Glomerular endothelial cell (primary cell): ENCODE measurements at places on chromosomes 5 and 9.
A peak's percentile ranks its signal among the peaks of the same experiment; 100 is the strongest.

DNA sequence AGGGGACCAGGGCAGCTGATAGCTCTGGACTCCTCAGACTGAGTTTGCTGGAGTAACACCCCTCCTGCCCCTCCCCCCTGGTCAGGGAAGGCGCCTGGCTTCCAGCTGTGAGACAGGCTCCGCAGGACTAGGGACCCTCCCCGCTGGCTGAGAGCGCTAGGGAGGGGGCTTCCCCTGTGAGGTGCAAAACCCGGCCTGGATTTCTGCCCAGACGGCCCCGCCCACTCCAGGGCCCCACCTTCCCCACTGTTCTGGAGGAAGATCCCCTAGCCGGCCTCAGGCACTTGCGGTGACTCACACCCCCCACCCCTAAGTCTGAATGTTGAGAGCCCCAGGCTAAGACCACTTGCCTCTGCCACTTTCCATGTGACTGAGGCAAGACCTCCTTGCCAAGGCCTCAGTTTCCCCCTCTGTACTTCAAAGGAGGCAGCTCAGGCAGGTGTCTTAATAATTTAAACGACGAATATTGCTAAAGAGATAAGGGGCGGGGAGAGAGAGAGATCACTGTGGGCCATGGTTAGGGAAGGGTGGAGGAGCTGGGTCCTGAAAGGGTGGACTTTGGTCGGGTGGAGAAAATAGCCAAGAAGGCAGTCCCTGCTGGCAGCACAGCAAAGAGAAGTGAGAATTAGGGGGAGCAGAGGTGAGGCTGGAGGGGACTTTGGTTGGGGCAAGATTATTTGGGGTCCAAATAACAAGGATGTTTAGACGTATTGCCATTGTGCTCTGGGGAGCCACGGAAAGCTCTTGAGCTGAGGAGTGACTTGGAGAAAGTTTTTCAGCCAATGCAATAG is 1.0 kb upstream of the DAB2IP start:
- DNase-seq = no peak

- DNase-seq = no peak
These were observed 27.5 kb upstream of the VPS13A start for GRCh38 chr9:77149879-77150278.

DNA sequence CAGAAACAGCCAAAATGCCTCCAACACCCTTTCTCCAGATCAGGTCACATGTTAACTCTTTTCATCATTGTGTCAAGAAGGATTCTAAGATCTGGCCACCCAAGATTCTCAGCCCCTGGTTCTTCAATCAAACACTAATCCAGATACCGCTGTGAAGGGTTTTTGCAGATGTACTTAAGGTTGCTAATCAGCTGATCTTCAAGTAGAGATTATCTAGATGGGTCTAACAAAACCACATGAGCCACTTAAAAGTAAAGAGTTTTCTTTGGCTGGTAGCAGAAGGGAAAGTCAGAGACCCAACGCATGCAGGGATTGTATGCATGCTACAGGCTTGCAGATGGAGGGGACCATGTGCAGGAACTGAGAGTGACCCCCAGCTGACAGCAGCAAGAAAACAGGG is 267.9 kb downstream of the CDK5RAP2 start:
- DNase-seq = no peak

GRCh38 chr9:115482747-115483146 is 364.8 kb upstream of the TNC start:
- DNase-seq = no peak

- no peak for DNase-seq
These were observed 33.7 kb downstream of the ABITRAM start for GRCh38 chr9:108967916-108968315.

- DNase-seq = no peak
These were observed 213.7 kb upstream of the MAP3K1 start for GRCh38 chr5:56601641-56602071.

GRCh38 chr9:121048618-121049017 is 1.5 kb downstream of the C5 start:
- DNase-seq = no peak

GRCh38 chr9:13386935-13387733 is 107.6 kb upstream of the MPDZ start:
- no peak for DNase-seq

DNA sequence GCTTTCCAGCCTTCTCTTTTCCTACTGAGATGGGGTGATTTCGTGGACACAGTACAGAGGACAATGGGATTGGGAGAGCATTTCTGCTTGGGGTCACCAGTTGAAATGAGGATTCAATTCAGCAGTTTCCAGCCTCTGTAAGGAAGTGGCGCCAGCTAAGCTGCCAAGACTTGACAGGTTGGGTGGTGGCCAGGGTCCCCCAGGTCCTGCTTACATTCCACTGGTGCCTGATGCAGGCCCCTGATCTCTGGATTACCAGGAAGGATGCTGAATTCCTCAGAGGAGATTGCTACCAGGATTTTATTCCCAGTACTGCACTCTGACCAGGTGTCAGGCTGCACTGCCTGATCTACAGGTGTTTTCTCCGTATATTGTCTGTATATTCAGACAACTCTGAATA is 119.7 kb downstream of the PSD2 start:
- no peak for DNase-seq

DNA sequence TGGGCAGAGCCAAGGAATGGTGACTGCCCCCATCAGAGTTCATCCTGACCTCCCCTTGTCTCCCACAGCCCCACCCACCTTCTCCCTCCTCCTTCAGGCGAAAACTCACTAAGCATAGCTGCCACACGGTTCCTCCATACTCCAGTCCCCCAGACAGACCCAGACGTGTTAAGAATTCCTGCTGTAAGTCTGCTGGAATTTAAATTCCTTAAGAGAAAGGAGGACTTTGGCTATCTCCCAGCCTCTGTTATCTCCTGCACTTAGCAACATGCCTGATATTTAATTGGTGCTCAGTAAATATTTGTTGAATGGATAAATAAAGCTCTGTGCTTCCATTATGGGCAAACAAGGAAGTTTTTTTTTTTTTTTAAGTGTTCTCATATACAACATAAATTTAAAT is 213.7 kb downstream of the RFK start:
- no peak for DNase-seq

GRCh38 chr5:173923218-173924095 is 35.3 kb downstream of the CPEB4 start:
- no peak for DNase-seq

GRCh38 chr5:102295534-102296177 is 428 bp downstream of the SLCO4C1 start:
- DNase-seq = no peak

GRCh38 chr9:13513716-13514444 is 234.4 kb upstream of the MPDZ start:
- no peak for DNase-seq

GRCh38 chr5:159864885-159865691 is 51.2 kb upstream of the ADRA1B start:
- no peak for DNase-seq

- no peak for DNase-seq
These were observed 18.3 kb downstream of the RFX3 start for GRCh38 chr9:3507395-3508077.

GRCh38 chr5:169106911-169107706 is 193.8 kb downstream of the SLIT3 start:
- DNase-seq = no peak

DNA sequence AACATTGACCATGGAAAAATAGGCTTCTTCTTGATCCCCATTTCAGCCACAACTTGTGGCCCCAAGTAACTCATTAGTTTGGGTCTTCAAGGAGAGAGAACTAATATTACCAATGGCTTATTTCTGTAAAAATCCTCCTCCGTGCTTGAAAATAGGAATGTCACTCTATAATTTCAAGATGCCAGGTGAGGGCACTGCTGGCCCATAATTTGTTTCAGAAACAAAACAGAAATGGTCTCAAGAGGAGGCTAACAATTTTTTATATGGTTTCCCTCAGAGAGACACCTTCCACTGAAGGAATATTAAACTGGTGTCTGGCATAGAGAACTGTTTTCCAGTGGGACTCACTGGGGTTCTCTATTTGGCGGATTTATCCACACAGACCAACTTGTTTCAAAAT is 437.0 kb upstream of the TRPC7 start:
- peak; percentile 4 for DNase-seq

- DNase-seq = no peak
These were observed 223.3 kb downstream of the MEF2C start for GRCh38 chr5:88659529-88660263.

- DNase-seq = no peak
These were observed 13.4 kb downstream of the SLC44A1 start for GRCh38 chr9:105257809-105258208.

GRCh38 chr9:127124111-127124531 is 1.7 kb upstream of the ANGPTL2 start:
- DNase-seq = no peak

GRCh38 chr5:94793113-94793815 is 174.8 kb downstream of the SLF1 start:
- peak; percentile 14 for DNase-seq

GRCh38 chr5:97019435-97020117 is 83.7 kb downstream of the LNPEP start:
- no peak for DNase-seq

DNA sequence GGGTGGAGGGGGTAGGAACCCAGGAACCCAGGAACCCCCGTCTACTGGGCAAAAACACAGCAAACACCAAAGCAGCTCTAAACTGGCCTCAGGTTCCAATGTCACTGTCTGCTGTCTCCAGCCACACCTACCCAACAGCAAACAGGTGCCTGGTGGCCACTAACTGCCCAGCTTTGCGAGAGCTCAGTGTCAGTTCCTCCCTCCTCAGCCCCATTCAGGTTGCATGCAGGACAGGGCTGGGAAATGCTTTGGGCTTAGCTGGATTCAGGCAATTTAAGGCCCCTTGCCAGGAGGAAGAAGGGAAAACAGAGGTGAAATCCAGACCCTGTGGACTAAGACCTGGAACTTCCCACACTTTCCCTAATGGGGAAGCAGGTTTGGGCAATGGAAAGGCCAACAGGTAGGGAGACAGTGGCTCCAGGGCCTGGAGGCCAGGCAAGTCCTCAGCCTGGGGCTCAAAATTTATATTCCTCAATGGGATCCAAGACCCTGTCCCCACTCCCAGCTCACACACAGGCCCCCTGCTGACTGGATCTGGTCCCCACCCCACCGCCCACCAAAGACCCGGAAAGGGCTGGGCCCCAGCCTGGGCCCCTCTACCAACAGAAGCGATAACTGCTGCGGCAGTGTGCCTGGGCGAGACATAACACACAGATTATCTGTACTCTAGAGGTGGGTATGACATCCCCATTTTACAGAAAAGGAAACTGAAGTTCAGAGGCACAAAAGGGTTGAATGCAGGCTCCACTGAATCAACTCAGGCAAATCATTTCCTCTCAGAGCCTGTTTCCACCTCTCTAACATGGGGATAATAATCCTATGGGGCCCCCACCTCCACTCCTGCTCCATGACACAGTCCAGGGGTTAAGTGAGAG is 3.5 kb downstream of the EEIG1 start:
- DNase-seq = no peak

DNA sequence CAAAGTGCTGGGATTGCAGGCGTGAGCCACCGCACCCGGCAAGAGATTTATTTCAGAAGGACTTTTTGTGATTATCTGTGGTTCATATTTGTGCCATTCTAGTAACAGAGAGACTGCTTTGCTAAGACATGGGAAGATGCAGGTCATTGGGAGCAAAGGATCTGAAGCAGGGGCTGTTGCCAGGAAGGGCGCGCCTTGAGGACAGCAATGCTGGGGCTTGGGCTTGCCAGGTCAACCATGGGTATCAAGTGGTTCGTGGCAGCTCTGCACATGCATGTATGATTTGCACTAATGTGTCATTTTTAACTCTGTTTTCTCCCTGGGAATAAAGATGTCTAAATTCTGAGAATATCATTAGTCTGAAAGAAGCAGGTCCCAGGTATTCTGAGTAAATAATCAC is 17.0 kb downstream of the ADAMTS2 start:
- DNase-seq = no peak

DNA sequence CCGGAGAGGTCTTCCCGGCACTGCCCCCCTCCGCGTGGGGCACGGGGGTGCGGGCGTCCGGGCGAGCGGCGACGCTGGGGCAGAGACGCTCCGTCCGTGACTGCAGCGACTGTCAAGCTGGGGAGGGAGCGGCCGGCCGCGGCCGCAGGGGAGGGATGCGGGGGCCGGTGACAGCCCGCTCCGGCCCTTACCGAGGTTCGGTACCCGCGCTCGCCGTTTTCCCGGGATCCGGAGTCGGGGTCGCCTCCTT is 400 bp downstream of the KDM4C start:
- DNase-seq = no peak

- DNase-seq = no peak
These were observed 23.5 kb downstream of the FAM163B start for GRCh38 chr9:133585481-133586351.

- DNase-seq = no peak
These were observed 116.6 kb downstream of the KLHL3 start for GRCh38 chr5:137619191-137619870.

DNA sequence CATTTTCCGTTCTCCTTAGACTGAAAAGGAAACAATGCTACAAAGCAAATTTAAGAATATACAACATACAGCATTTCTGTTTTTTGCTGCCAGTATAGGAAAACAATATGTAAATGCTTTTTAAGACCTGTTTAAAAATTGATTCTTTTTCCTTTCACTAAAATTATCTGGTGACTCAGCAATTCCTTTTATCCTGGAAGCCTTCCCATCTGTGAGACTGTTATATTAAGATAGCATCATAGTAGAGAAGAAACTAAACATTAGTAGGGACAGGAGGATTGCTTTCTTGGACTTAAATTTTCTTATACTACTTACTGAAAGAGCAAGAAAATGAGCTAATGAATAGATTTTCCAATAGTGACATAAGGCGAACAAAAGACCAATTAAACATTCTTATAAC is 30.0 kb upstream of the GPR21 start:
- DNase-seq = no peak

- no peak for DNase-seq
These were observed 17.9 kb downstream of the PDZD2 start for GRCh38 chr5:31656806-31657205.

- no peak for DNase-seq
These were observed 339.8 kb upstream of the RGMB start for GRCh38 chr5:98433673-98434072.

- no peak for DNase-seq
These were observed 6.1 kb downstream of the DNAJB5 start for GRCh38 chr9:34995670-34996060.

DNA sequence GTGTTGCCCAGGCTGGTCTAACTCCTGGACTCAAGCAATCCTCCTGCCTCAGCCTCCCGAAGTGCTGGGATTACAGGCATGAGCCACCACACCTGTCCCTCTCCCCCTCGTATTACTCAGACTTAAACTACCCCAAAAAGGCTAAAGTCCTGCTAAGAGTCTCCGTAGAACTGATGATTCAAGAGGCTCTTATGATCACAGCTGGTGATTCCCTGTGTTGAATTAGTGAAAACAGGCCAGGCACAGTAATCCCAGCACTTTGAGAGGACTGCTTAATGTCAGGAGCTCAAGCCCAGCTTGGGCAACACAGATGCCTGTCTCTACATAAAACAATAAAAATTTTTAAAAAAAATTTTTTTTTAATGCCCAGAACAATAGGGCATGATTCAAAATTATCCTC is 9.2 kb downstream of the CDC26 start:
- DNase-seq = no peak

DNA sequence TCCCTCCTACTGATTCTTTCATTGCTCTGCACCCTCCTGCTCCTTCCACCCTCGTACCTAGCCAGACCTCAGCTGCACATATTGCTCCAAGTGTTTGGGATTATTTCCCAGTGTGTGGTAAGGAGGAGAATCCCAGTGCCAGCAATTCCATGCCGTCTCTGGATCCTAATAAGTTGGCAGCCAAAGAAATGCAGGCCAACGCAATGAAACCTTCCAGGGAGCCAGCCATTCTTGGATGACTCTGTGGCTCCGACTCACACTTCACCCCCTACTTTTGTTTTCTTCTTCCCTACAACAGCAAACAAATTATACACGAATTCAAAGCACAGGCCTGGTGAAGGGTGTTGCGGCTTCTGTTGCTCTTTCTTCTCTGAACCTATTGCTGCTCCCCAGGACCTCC is 82.5 kb upstream of the SLC1A3 start:
- DNase-seq = no peak
